Naive thymus-derived CD4-positive, alpha-beta T cell (primary cell): ENCODE measurements at places on chromosomes 6 and 20. TPM values are rescaled to one million over a fixed set of nuclear protein-coding genes. Genes with fewer than 3 reads are reported as not detected.

Gene KHDC1L
- not detected for total RNA-seq

- peaks cover 16% of the 10 kb centered on the region for H3K4me1 ChIP-seq
- peaks cover 20% of the 10 kb centered on the region for H3K27me3 ChIP-seq
- DNase-seq: no peak
- peaks cover 13% of the 10 kb centered on the region for H3K36me3 ChIP-seq
Measured at GRCh38 chr20:21391972-21392352, 5.4 kb downstream of the NKX2-4 start.

- no peaks in the 10 kb centered on the region for H3K4me1 ChIP-seq
- H3K36me3 ChIP-seq: no peaks in the 10 kb centered on the region
- DNase-seq: no peak
- no peak overlapping the region for H3K4me3 ChIP-seq
- H3K27me3 ChIP-seq: no peaks in the 10 kb centered on the region
Measured at GRCh38 chr20:47557791-47558190, 56.1 kb downstream of the NCOA3 start.

GRCh38 chr20:24181151-24181550 is 192.6 kb upstream of the GGTLC1 start:
- no peak overlapping the region for H3K4me3 ChIP-seq
- no peak overlapping the region for H3K27ac ChIP-seq
- H3K4me1 ChIP-seq: no peaks in the 10 kb centered on the region
- no peaks in the 10 kb centered on the region for H3K27me3 ChIP-seq
- H3K36me3 ChIP-seq: no peaks in the 10 kb centered on the region

Gene PPP1R14C
- not detected in 2 replicates for total RNA-seq

Gene ADGRF5
- not detected in 2 replicates for total RNA-seq

- no peak for DNase-seq
- no peaks in the 10 kb centered on the region for H3K27me3 ChIP-seq
- H3K27ac ChIP-seq: no peak overlapping the region
- H3K4me1 ChIP-seq: no peaks in the 10 kb centered on the region
- H3K4me3 ChIP-seq: no peak overlapping the region
- no peaks in the 10 kb centered on the region for H3K36me3 ChIP-seq
Measured at GRCh38 chr6:162416831-162417537, 310.6 kb downstream of the PRKN start.

Gene KCNQ5
- total RNA-seq: 18.3 TPM

DNA sequence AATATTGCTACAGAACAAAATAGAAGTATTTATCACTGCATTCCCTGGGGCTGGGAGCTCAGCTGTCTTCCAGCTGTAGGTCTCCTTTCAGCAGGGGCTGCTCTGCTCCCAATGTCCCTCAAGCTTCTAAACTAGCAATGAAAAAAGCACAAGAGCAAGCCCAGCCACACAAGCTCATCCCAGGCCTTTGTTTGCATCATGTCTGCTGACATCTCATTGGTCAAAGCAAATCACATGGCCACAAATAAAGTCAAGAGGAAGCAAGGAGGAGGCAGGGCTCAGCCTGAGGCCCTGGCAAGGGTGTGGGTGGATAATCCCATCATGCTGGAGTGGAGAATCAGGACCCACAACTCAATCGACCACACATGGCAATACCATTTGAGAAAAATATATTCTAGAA is 2.2 kb upstream of the BFSP1 start:
- H3K4me1 ChIP-seq: no peaks in the 10 kb centered on the region
- H3K27ac ChIP-seq: no peak overlapping the region
- H3K36me3 ChIP-seq: no peaks in the 10 kb centered on the region
- no peaks in the 10 kb centered on the region for H3K27me3 ChIP-seq
- no peak overlapping the region for H3K4me3 ChIP-seq

DNA sequence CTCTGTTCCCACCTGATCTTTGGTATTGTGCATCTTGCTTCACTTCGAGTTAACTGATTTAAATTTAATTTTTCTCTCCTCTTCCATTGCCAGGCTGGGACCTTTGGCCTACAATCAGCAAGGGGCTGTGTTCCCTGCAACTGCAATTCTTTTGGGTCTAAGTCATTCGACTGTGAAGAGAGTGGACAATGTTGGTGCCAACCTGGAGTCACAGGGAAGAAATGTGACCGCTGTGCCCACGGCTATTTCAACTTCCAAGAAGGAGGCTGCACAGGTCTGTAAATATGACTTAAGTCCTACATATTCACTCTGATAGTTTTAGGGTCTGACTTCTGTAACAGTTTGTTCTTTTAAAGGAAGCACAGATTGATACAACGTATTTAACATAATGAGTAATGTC is 412.4 kb downstream of the ARHGAP18 start:
- no peaks in the 10 kb centered on the region for H3K27me3 ChIP-seq
- no peak for DNase-seq
- no peaks in the 10 kb centered on the region for H3K4me1 ChIP-seq
- H3K27ac ChIP-seq: no peak overlapping the region
- no peaks in the 10 kb centered on the region for H3K36me3 ChIP-seq
- H3K4me3 ChIP-seq: no peak overlapping the region

Gene GPR63
- total RNA-seq: 0.37 TPM
